MM.1S (cell line): ENCODE measurements at places on chromosomes 11 and 22.

DNA sequence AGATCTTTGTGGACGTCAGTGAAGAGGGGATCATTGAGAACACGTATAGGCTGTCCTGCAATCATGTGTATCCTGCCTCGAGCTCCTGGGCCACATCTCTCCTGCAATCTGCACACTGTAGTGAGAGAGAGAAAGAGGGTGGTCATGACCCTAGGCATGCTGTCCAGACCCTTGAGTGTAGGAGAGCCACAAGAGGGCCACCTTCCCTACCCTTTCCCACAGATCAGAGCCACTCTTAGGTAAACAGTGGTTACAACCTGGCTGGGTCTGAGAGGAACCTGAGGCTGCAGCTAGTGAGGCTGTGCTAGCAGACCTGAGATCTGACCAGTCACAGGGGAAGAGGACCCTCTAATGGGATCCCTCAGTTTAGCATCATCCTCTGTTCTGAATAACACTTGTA, 3.9 kb upstream of the IL18BP start:
- no peak for DNase-seq

DNA sequence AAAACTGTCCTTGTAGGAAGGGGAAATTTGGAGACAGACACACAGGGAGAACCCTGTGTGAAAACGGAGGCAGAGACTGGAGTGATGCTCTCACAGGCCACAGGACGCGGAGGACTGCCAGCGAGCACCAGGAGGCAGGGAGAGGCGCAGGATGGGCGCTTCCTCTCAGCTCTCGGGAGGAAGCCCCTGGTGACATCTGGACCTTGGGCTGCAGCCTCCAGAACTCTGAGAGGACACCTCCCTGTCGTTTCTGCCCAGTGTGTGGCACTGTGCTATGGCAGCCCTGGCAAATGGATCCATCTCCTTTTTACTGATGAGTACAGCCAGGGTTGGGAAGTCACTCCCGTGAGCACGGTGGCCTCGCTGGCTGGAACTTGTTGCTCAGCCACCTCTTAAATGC, 73.9 kb downstream of the LRRC32 start:
- DNase-seq = no peak

DNA sequence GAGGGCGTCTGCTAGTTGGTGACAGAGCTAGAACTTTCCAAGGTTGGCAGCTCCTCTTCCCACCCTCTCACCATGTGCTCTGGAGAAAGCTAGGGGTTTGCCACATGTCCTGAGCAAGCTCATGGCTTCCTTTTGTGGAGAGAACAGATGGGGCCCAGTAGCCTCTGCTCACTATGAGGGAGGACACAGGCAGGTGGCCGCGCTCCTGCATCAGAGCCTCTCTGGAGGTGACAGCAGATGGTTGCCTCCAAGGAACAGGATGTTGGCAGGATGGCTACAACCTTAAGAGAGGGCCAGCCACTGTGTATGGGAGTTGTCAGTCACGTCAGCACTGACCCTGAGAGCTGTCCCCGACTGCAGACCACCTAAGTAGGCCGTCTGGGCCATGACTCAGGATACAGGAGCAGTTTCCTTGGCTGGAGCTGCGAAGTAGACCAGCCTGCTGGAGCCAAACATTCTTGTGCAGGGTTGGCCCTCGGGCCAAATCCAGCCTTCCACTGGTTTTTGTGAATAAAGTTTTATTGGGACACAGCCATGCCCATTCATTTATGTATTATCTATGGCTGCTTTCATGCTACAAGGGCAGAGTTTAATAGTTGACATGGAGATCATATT, 28.0 kb downstream of the SGSM1 start:
- DNase-seq = no peak

GRCh38 chr22:38133331-38133730, 22.8 kb upstream of the BAIAP2L2 start:
- DNase-seq = no peak

DNA sequence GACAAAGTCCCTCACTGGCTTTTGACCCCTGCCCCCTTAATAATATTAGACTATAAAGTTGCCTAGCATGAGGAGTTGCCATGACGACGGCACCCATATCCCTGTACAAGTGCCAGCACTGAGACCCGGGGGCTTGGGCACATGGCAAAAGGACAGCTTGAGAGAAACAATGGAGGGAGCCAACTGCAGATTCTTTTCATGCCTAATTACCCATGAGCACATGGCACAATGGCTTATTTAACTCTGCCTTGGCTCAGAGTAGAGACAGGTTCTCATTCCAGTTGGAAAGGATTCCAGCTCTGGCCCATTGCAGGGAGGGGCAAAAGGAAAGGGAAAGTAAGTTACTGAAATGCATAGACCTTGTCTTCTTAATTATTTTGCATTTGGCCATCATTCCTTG, 261.2 kb upstream of the UBASH3B start:
- no peak for DNase-seq

- DNase-seq = no peak
Observed at GRCh38 chr22:28058036-28058435, 139.0 kb upstream of the PITPNB start.

- no peak for DNase-seq
Observed at GRCh38 chr11:79013509-79013908, 427.3 kb downstream of the TENM4 start.

- no peak for DNase-seq
Observed at GRCh38 chr22:48449466-48450187, 1378.0 kb downstream of the BRD1 start.

- no peak for DNase-seq
Observed at GRCh38 chr22:28188178-28188879, 269.3 kb upstream of the PITPNB start.

GRCh38 chr22:47209040-47209514, 446.6 kb downstream of the TBC1D22A start:
- DNase-seq = no peak

GRCh38 chr11:129945373-129945772, 50.0 kb upstream of the NFRKB start:
- no peak for DNase-seq
